Right cardiac atrium (tissue), 5 donors: ENCODE measurements at places on chromosomes 3 and 15.

GRCh38 chr15:63726491-63726890 lies 107.3 kb downstream of the HERC1 start:
- DNase-seq, result no peak

- DNase-seq, result no peak
Observed at GRCh38 chr3:107008213-107008612, 369.0 kb upstream of the CCDC54 start.

GRCh38 chr3:178189854-178190253 lies 346.4 kb upstream of the KCNMB2 start:
- DNase-seq, result no peak

DNA sequence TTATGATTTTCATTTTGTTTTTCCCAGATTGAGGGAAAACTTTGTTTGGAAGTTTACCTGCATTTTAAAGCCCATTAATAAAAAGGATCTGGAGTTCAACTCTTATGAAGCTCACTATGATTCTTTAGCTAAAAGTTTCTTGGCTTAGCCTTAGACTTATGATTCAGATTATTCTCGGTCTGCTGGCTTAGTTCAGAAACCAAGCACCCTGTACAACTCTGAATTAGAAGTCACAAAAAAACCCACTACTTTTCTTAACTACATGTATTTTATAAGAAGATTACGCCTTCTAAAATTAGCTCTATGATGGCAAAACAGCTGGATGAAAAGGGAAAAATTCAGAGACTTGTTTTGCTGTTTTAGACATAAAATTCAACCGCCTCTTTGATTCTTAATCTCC lies 14.3 kb upstream of the DENND4A start:
- DNase-seq, result no peak

DNA sequence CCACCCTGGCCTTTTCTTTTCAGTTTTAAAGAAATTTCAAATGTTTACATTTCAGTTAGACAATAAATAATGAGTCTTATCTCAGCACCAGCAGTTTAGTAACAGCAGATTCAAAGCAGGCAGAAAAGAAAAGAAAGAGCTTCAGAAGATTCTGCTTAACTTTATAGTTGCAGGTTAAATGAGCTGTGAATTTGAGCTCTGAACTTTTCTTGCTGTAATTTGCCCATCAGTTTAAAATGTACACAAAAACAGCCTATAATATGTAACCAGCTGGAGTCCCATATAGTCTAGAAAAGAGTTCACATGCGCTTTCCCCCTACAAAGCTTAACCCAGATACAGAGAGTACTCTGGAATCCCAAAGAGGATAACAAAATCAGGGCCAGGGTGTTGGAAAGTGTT lies 59.7 kb upstream of the SIAH2 start:
- DNase-seq, result no peak

GRCh38 chr3:57838627-57839026 lies 82.5 kb downstream of the SLMAP start:
- no peak for DNase-seq

DNA sequence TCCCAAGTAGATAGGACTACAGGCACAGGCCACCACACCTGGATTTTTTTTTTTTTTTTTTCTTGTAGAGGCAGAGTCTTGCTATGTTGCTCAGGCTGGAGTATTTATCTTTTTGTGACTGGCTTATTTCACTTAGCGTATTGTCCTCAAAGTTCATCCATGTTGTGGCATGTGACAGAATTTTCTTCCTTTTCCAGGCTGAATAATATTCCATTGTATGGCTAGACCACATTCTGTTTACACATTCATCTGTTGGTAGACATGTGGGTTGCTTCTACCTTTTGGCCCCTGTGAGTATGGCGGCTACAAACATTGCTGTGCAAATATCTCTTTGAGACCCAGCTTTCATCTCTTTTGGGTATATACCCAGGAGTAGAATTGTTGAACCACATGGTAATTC lies 160.2 kb upstream of the SMAD3 start:
- no peak for DNase-seq

GRCh38 chr3:52443791-52444687 lies 864 bp downstream of the SEMA3G start:
- DNase-seq, result no peak

DNA sequence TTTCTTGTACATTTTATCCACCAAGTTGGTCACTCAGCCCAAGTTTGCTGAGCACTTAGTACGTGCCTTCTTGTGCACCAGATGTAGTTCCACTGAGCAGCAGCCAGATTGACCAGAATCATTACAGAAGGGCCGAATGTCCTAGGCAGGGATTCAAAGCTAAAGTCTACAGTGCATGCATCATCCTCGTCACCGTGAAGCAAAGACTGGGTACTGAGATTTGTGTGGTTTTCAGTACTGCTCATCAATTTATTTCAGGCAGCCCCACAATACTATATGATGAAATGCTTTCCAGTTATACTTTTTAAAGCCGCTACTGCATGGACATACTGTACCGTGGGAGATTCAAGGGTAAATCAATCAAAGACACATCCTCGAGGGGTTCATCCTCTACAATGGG lies 227.0 kb downstream of the ARRDC4 start:
- no peak for DNase-seq

DNA sequence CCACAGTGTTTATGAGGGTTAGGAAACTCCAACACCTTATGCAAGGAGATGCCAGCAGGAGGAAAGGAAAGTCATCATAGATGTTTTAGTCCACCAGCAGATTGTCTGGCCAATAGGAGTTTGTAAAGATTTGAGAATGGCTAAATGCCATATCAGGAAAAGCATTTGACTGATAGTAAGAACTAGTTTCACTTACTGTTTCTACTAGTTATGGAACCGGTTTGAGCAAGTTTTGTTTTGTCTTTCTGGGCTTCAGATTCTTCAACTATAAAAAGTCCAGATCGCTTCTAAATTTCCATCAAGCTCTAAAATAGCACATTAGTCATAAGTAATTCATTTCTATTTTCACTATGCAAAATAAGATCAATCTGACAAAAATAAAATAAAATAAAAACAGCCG lies 254.8 kb upstream of the TMCO5A start:
- DNase-seq, result no peak

DNA sequence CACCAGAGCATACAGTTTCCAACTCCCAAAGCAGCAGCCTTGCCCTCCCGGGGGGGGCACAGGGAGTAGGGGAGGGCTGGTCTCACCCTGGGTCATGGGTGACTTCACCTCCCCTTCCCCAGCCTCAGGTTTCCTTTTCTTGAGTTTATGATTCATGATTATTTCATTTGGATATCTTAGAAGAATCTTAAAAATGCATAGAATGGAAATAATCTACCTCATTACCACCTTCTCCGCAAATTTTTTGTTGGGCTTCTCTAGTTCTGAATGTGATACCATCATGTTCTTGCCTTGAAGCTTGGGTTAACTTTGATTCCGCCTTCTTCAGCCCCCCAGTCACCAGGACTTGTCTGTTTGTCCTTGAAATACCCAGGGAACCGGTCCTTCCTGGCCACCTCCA lies 148.8 kb upstream of the ROPN1 start:
- DNase-seq, result no peak

GRCh38 chr15:52037889-52038505 lies 19.0 kb downstream of the MAPK6 start:
- no peak for DNase-seq

DNA sequence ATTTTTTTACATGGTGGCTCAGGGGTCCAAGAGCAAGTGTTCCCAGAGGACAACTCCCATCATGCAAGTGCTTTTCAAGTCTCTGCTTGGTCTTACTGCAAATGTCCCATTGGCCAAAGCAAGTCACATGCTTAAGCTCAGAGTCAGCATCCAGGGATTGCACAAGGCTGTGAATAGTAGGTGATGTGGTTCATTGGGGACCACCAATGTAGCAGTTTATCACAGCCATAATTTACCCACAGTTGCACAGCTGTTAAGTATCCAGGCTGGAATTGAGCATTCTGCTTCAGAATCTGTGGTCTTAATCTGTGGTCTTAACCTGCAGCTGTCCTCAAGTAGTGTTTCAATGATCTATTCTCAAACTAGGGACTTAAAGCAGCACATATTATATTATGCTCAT lies 71.4 kb upstream of the PLCL2 start:
- DNase-seq, result no peak

DNA sequence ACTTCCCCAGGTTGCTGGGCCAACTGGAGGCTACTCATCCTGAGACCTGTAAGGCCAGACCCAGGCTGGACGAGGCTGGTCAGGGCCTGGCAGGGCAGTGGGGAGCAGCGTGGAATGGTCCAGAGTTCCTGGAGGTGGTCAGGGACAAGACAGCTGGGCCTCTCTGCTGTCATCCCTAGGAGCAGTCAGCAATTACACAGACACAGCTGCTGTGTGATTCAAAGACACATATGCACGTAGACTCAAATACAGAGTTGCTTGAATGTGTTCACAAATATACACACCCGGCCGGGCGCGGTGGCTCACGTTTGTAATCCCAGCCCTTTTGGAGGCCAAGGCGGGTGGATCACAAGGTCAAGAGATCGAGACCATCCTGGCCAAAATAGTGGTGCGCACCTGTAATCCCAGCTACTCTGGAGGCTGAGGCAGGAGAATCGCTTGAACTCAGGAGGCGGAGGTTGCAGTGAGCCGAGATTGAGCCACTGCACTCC lies 1.5 kb upstream of the CD276 start:
- no peak for DNase-seq

DNA sequence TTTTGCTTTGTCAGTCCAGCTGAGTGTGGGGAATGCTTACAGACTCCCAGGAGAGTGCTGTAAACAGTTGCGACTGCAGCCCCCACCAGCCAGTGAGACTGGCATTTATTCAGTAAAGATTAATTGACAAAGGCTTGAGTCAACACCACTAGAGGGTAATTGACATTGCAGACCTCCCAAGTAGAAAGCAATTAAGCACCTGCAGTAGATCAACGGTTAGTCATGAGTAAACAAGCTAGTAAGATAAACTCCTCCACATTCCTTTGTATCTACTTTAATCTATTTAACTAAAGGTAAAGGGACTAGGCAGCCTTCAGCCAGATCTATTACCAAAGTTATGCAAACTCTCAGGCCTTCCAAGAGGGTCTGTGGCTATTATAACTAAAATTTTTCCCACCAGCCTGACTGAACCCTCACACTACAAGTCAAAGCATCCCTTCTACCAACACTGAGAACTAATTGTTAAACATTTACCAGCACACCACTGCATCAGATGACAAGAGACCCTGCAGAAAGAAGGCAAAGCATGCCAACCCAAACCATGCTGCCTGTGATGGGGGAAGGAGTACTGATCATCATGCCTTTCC lies 30.5 kb upstream of the GALNT15 start:
- DNase-seq, result no peak

DNA sequence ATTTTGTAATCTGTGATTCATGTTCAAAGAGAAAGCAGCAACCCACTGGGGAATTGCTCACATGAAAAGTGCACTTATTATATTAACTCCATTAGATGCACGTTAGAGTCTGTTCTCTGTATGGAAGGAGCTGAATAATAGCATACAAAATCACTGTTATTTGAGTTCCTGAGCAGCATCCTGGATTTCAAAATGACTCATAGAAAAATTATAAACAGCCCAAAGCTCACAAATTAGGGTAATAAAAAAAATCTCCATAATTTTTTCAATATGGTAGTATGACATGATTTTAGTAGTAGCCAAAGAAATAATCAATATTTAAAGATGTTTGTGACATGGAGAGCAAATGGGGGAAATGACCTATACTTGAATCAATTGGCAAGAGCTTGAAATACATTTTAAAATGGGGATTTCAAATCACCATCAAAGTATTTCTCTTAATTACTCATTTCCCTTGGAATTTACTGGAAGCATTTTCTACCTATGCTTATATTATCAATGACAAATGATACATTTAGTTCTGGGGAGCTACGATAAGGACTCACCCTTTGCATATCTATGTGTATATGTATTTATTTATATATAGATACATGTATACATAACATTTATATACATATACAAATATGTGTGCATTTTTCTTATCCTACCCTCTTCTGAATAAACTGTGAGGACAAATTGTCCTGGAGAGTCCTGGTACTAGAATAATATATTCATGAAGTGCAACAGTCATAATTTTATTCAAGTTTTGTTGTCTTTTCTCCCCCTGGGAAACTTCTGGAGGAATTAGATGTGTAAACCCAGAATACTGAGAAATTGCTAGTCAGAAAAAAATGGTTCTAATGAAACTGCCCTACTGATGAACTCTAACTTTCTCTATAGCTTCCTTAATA lies 116.3 kb downstream of the RPL22L1 start:
- DNase-seq, result no peak

GRCh38 chr3:160454995-160455394 lies 5.4 kb upstream of the TRIM59 start:
- no peak for DNase-seq

DNA sequence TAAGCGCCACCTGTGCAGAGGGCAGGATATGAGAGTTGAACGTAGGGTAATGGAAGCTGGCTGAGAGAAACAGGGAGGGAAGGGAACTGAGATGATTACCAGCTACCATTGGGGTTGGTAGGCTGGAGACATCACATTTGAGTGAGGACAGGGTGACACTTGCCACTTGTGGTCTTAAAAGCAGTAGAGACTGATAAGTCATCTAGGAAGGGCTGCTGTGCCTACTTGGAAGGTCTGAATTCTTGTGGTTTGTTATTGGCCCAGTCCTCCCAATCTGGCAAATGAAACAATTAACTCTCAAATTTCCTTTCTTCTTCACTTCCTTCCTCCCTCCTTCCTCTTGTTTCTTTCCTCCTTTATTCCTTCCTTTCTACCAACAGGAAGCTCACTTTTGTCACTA lies 46.8 kb downstream of the COL6A5 start:
- no peak for DNase-seq

DNA sequence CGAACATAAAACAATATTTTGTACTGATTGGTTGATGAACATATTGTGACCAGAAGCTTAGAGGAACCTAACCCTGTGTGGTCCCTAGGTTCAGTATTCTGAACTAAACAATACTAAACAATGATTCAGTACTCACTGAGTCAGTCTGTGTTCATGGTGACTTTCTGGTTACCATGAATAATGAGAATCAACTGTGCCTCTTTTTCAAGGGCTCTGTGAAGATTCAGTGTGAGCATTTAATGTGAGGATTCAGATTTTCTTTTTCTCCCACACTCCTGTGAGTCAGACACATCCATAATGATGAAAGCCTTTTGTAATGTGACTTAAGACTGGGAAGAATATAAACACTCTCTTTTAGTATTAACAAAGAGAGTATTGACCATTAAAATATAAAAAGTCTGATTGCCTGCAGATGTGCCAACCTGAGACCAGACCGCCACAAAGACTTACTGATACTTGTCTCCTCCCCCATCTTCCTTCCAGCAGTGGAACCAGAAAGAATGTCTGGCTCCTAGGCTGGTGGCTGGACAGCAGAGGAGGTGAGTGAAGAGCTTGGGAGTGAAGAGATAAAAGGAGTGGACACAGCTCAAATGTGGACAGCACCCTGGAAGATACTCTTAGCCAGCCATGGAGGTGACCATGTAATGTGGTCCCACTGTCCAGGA lies 17.6 kb upstream of the ACTL6A start:
- no peak for DNase-seq

GRCh38 chr3:113834983-113835382 lies 3.6 kb upstream of the GRAMD1C start:
- no peak for DNase-seq

DNA sequence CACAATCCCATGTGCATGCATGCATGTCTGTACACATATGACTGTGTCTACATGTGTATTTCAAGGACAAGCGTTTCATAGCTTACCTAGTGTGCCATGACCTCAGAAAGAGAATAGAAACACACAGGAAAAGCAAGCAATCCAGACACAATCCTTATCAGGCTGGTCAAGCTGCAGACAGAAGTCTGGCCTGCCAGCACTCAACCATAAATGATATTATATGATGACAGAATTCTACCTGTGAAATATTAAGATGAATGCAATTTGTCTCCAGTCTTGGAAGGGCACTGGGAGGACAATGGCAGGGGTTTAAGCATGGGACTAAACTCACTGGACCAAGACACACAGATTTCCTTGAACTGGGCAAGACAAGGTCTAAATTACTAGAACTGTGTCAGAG lies 50.9 kb upstream of the ARL6 start:
- no peak for DNase-seq
